SW 1271 (cell line): ENCODE measurements at places on chromosomes 1 and 21.

- no peak for DNase-seq
Measured at GRCh38 chr1:224733027-224733911, 117.2 kb downstream of the CNIH3 start.

GRCh38 chr1:207404849-207405525 is 49.1 kb upstream of the CR2 start:
- no peak for DNase-seq

- no peak for DNase-seq
Measured at GRCh38 chr1:219417610-219418009, 195.3 kb downstream of the ZC3H11B start.

GRCh38 chr1:73516451-73516850 is 681.5 kb downstream of the LRRIQ3 start:
- DNase-seq = no peak

- DNase-seq = no peak
Measured at GRCh38 chr1:158600735-158601134, 4.3 kb upstream of the OR10Z1 start.
